ENCODE measurements at places on chromosomes 2 and 18.

DNA sequence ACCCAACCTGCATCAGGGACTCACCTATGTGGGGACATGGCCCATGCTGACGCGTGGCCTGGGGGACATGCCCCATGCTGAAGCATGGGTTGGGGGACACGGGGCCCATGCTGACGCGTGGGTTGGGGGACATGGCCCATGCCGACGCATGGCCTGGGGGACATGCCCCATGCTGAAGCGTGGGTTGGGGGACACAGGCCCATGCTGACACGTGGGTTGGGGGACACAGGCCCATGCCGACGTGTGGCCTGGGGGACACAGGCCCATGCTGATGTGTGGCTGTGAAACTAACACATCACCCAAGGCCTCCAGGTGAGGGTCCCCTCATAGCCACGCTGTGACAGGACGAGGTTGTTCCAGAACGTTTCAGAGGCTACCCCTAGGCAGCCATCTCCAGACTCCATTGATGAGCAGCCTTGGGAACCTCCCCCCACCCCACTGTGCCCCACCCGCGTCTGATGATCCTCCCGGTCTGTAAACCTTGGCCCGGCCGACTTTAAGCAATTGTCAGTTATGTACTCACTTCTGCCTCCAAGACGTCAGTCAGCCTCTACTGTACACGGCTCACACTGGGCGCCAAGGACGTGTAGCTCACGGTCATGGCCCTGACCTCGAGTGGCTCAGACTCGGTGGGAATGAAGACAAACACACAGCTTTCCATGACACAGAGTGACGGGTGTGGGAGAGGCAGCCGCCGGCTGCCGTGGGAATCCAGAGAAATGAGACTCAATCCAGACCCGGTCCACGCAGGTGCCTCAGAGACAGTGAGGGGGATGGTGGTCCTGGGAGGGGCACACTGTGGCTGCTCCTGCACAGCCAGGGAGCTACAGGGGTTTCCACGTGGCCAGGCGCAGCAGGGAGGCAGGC, 50.2 kb upstream of the SLC66A3 start:
- no peak for DNase-seq

DNA sequence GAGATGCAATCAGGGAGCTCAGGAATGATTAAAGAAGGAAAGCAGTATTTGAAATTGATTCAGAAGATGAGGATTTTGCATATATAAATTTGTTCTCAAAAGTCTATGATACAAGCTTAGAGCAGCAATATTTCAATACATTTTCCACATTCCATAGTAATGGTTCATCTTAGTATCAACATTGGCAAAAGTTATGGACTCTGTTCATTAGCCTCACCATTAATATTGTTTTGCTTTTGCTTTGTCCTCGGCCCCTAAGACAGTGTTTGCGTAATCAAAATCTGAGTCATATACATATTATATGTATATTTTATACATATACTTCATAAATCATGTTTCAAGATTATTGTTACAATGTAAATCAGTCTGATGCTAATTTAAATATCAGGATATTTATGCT, 176.6 kb downstream of the CNTNAP5 start:
- no peak for DNase-seq

- no peak for DNase-seq
These were observed 28.8 kb downstream of the CUL3 start for GRCh38 chr2:224556381-224556780.

DNA sequence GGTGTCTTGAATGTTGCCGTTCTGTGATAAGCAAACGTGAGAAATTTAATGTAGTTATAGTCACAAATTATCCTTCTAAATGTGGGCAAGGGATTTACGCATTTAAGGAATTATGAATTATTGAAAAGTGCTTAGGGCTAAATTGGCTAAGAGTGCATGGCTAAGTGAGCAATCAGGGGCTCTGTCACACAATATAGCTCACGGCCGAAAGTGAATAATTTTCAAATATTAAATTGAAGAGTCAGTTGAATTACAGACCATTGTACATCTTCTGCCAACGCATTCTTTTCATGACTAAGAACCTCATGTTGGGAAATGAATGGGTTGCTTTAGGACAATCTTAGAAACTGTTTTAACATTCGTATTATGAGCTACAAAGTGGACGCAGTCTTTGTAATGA, 1832.9 kb upstream of the LRRTM1 start:
- no peak for DNase-seq

DNA sequence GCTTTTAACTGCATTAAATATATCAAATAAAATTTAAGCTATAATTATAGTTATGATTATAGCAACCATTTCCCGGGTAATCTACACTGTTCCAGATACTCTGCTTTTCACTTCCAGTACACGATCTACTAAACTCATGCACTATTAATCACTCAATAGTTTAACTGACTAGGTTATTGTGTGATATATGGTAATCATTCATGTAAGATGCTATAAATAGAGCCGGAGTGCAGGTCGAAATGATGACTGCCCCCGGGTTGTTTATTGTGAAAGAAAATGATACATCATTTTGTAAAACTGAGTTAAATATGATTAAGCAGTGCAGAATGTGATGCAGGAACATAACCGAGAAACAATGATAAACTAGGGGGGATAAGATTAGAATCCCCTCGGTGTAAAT, 434.6 kb upstream of the DSEL start:
- no peak for DNase-seq

DNA sequence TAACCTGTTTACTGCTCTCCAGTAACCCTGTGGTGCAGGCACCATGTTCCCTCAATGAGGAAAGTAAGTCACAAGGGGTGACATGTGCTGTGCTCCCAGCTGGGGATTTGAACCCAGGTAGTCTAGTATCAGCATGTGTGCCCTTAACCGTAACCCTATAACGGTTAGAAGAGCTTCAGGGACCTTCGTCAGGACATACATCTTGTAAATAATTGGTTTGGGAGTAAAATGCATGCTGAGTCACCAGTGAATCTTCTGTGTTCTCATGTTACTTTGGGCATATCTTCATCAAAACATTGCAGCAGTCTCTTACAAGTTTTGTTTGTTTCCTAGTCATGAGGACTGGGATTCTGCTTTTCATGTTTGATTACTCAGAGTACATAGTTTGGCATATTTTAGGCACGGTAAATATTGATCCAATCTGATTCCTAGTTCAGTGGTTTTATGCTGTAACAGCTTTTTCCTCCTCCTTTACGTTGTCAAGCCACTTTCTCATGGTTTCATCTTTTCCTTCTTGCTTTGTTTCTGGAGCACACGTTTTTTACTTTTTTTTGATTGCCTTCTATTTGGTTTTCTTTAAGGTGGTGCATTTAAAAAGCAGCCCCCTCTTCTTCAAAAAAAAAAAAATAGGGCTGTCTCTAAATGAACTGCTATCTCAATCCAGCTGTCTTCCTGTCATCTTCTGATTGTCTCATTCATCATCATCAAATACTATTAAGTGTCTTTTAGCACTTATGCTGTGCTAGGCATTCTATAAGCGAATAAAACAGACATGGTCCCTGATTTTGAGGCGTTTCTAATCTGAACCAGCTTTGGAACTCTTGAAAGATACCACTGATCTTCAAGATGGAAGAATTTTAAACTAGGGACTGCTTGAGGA, 50.4 kb downstream of the CLIP4 start:
- no peak for DNase-seq

- DNase-seq, result no peak
These were observed 418.5 kb upstream of the MAP2 start for GRCh38 chr2:209005371-209005770.

DNA sequence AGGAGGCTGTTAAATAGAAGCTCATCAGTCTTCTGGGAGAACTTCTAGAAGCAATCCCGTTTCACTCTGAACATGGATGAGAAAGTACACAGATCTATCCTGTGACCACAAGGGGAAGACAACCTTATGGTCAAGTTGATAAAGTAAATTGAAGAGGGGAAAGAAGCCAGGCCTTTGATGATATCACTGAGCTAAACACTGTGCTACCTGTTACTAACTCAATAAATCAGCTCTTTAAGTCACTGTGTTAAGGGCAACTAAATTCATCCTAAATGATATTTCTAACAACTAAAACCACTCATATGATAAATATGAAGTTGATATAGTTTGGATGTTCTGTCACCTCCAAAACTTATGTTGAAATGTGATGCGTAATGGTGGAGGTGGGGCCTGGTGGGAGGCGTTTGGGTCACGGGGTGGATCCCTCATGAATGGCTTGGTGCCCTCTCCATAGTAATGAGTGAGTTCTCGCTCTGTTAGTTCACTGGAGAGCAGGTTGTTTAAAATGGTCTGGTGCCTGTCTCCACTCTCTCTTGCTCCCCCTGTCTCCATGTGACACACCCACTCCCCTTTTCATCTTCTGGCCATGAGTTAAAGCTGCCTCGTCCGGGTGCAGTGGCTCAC, 23.6 kb downstream of the OLA1 start:
- no peak for DNase-seq

DNA sequence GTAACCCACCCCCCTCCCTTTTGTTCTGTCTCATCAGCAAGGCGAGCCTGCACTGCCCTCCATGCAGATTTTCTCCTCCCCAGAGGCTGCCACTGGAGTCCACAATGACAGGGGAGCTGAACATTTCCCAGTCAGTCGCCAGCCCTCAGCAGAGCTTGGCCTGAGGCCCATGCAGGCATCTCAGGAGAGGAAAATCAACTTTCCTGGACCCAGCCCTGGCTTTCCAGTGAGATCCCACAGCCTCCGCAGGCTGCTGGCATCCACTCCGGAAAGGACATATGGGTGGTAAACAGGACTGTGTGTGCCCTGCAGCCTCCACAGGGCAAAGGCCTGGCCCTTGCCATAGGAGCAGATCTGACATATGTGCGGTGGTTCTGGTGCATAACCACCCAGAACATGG, 253.8 kb downstream of the TNS1 start:
- no peak for DNase-seq

DNA sequence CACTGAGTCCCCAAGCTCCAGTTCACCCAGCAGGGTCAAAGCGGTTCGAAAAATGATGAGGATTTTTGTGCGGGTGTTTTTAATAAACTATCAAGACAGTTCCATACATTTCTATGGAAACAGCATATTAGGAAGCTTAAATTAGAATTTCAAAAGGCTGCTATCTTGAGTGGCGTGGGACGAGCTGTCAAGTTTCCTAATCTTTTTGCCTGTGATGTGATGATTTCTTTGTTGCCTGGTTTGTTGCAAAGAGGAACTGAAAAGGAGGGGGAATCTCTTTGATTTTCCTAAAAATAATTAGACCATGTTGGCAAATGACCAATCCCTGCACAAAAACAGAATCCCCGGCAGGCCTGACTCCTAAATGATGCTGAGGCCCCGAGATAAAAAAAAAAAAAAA, 66.1 kb upstream of the ATG16L1 start:
- peak; percentile 66 for DNase-seq

DNA sequence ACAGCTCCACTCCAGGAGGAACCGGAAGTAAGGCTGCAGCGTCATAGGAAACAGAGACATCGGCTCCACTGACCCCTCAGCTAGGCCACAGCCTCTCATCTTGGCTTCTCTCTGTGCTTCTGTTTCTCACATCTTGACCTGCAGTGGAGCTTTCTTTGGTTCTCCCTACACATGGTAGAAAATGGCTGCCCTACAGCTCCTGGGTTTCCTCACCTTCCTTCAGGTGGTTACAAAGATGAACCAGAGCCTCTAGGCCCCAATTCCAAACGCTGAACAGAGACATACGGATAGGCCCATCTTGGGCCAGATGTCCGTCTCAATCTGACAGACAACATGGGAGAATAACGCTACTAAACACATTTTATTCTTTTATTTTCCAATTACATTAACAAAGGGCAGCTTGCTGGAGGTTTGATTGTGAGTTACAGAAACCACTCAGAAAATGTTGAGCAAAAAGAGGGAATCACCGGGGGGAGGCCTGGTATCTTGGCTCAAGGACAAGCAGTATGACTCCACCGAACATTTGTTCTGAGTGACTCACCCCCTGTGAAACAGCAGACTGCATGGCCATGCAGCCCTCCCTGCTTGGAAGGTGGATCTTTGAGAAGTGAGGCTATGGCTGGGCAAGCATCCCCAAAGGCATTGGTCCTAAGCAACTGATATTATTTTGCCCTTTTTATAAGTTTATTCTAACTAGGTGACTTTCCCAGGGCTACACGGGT, 303.5 kb downstream of the CDCA7 start:
- DNase-seq, result no peak

- no peak for DNase-seq
These were observed 332.3 kb upstream of the FIGN start for GRCh38 chr2:164068063-164068462.

Measured in inflammatory macrophage treated with lipopolysaccharide for 4 hours (primary cell).